Coronary artery (tissue), 2 donors: ENCODE measurements at places on chromosomes 16 and 17.

GRCh38 chr17:38533241-38533640, 72.5 kb downstream of the SRCIN1 start:
- no peak for DNase-seq

GRCh38 chr16:66948134-66948836, 12.8 kb upstream of the CES3 start:
- DNase-seq: no peak

GRCh38 chr16:67244387-67245185, 2.7 kb downstream of the FHOD1 start:
- DNase-seq: peak; percentile 87

DNA sequence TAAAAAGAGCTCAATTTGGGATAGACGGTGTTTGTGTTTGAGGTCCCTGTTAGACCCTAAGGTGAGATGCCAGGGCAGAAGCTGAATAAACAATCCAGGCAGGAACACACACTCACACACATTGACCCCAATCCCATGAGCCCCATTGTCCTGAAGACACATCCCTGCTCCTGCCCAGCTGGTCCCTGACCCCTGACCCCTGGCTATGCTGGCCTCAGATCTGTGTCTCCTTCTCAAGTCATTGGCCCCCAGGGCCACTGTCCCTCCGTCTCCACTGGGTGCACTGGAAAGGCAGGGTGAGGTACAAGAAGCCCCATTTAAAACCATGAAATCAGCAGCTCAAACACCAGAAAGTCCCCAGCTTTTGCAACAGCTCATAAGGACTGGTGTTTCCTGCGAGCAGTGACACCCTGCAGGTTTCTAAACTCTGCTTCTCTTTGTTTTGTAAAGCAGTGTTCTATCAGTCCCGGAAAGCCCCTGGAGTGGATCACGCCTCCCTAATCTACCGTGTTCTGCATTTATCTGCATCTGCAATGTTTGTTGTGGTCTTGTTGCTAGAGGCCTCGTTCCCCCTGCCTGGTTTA, 18.0 kb upstream of the ASGR2 start:
- no peak for DNase-seq

- no peak for DNase-seq
Observed at GRCh38 chr16:89334050-89334449, 116.5 kb downstream of the ZNF778 start.

GRCh38 chr17:62130739-62131138, 65.7 kb upstream of the MED13 start:
- no peak for DNase-seq

DNA sequence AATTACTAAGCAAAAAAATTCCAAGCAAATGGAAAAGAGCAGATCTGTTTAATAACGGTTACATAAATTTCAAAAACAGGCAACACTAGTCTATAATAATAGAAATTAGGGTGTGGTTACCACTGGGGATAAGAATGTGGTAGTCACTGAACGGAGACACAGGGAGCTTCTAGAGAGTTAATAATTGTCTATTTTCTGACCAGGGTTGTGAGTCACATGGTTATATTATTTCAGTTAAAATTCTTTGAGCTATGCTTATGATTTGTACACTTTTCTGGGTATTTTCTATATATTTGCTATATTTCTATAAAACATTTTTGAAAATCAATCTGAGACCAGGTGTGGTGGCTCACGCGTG, 433.9 kb upstream of the MAF start:
- DNase-seq: no peak

DNA sequence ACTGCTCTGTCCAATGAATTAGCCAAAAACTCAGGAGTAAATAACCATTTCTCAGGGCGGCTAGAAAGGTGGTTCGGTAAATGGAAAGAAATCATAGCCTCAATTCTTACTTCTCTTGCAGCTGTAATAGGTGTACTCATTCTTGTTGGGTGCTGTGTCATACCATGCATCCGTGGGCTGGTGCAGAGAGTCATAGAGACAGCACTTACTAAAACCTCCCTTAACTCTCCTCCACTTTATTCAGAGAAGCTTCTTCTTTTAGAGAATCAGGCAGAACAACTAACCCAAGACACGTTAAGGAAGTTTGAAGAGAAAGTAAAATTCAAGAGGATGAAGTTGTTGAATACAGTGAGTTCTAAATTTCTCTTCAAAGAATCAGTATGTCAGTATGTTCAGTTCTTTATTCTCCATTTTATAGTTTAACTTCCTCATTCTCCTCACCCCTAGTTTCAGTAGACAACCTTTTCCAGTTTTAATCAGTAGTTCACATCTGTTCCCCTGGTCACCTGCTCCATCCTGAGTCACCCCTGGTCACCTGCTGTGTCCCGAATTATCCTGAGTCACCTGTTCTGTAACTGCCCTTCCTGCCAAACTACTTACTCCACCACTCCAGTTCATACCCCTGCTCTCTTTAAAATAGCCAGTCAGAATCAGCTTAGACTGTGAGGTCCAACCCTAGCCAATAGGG, 85.9 kb downstream of the EMP2 start:
- no peak for DNase-seq

DNA sequence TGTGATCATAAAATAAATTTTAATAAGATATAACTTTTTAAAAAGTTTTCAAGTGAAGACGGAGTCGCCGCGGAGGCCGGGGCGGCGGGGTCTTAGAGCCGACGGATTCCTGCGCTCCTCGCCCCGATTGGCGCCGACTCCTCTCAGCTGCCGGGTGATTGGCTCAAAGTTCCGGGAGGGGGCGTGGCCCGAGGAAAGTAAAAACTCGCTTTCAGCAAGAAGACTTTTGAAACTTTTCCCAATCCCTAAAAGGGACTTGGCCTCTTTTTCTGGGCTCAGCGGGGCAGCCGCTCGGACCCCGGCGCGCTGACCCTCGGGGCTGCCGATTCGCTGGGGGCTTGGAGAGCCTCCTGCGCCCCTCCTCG, at the start of gene FOXC2:
FOXC2 (plus strand) TSS at position 229 of the 365 bp plus-strand sequence. CDS start 507 bp downstream, outside the sequence.
- DNase-seq: peak; percentile 96

DNA sequence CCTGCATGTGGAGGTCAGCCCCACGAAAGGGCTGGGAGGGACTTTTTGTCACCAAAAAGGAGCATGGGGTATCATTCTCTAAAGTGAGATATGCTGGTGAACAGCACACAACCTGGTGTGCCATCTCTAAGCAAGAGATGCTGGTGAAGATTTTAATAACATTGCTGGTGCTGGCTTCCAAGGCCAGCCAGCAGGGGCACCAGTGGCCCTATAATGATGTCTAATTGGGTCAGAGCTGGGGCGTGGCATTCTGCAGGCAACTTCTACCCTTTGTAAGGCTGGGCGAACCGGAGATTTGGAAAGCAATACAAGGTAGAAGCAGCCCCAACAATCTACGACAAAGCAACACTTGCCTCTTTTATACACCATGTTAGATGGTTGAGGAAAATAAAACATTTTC, 16.8 kb downstream of the SDR42E1 start:
- no peak for DNase-seq
